Activated CD8-positive, alpha-beta memory T cell treated with anti-CD3 and anti-CD28 coated beads, Interleukin-2, amount 50 U/mL, for 4 hours (primary cell): ENCODE measurements at places on chromosomes 7 and 10.

DNA sequence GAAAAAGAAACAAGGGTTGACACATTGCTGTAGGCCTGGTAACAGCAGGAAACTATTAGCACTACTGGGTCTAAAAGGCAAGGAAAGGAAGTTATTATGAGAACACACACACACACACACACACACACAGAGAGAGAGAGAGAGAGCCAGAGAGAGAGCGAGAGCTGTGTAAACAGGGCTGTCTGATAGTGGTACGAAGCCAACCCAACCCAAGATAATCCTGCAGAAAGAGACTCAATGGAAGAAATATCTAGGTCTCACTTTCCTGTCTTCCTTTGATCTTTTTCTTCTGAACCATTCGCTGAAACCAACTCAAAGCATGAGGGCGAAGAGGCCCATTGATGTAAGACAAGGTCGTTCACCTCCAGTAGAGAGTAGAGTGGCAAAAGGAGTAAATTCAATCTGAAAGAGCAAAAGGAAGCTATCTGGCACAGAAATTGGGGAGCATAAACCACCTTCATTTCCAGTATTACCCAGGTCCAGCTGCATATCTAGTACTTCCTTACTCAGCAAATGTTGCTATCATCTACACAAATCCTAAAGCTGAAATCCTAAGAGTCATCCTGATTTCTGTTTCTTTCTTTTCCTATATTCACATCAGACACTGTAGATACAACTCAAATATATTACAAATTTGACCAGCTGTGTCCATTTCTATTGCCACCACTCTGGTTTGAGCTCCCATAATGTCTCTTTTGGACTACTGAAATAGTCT lies 110.2 kb downstream of the TMEM26 start:
- DNase-seq: no peak

GRCh38 chr10:64115908-64116643 lies 594.9 kb downstream of the REEP3 start:
- DNase-seq: no peak

GRCh38 chr7:63073286-63073685 lies 925.4 kb upstream of the ZNF722 start:
- DNase-seq: no peak

DNA sequence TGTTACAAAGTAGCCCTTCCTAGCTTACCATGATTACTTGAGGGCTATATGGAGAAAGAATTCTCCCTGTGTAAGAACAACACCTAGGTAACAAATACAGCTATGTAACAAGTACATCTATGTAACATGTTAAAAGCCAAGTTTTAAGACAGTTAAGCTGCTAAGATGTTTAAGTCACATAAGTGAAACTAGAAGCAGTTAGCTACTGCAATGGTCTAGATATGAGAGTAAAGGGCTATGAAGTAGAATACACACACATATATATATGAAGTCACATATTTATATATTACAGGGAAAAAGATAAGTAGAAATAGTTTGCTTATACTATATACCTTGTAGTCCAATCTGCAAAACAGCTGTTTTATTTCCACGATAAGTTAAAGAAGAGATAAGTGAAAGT lies 14.4 kb downstream of the POT1 start:
- no peak for DNase-seq

DNA sequence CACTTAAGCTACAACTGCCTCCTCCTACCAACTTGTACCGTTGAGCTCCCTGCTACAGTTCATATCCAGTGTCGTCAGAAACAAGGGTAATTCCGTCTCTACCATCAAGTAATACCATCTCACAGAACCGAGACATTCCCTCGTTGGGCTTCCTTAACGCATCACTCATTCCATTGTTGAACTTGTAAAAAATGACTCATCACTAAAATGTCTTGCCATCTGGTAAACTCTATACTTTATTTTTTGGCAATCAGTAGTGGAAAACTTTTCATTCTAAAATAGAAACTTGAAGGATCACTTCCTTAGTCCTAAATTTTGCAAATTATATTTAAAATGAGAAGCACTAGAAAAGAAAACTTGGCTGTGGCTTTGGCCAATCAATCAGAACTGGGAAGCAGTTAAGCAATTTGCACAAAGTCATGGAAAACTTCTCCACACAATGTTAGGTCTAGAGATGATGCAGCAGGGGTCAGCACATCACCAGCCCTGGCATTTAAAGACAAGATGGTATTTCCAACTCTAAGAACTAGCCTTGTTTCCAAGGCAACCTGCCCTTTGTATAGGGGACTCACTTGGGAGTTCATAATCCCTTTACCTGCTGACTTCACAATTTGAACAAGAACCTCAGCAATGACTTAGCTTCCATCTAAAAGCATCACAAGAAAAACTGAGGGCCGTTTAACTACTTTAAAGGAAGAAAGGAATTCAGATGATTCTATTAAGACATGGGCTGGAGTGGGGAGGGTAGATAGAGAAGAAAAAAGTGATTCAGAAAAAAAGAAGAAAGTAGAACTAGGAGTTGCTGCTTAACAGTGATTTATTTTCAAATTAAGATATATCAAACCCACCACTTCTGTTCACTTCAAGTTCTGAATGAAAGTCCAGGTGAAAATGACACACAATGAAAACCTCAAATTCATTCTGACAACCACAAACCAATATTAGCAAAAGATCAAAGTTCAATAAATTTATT lies 288.1 kb downstream of the PARD3 start:
- no peak for DNase-seq

DNA sequence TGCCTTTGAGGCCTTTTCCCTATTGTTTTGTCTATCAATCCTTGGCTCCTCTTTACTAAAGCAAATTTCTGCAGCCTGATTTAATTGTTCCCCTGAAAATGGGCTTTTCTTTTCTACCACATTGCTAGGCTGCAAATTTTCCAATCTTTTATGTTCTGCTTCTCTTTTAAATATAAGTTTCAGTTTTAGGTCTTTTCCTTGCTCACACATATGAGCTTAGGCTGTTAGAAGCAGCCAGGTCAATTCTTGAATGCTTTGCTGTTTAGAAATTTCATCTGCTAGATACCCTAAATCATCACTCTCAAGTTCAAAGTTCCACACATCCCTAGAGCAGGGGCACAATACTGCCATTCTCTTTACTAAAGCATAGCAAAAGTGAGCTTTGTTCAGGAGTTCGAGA lies 159.6 kb downstream of the ARL4A start:
- DNase-seq: no peak

DNA sequence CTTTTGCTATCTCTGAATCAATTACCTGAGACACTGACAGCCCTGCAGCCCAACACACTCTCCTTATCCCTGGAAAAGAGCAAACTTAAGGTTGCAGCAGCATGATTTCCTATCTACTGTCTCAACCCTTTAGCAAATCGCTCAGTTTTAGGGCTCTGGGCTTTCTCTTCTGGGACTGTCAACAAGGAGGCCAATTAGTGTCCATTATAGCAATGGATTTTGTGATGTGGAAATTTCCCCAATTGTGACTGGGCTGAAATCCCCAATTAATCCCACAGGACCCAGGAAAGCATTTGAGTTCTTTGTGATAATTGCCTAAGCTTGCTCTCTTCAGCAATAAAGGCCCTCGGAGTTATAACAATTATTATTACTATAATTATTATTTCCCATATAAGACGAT lies 197.0 kb downstream of the ZNF438 start:
- DNase-seq: no peak

- no peak for DNase-seq
Measured at GRCh38 chr10:60479305-60480020, 89.8 kb upstream of the ANK3 start.

- DNase-seq: peak; percentile 71
Measured at GRCh38 chr10:43304687-43305333, 37.9 kb upstream of the RASGEF1A start.

GRCh38 chr10:130498042-130498441 lies 361.9 kb downstream of the GLRX3 start:
- no peak for DNase-seq

- no peak for DNase-seq
Measured at GRCh38 chr7:49580761-49581160, 192.7 kb upstream of the VWC2 start.

- no peak for DNase-seq
Measured at GRCh38 chr7:85125176-85125575, 61.7 kb downstream of the SEMA3D start.

GRCh38 chr10:132946-133898 lies 2.0 kb upstream of the ZMYND11 start:
- DNase-seq: no peak

DNA sequence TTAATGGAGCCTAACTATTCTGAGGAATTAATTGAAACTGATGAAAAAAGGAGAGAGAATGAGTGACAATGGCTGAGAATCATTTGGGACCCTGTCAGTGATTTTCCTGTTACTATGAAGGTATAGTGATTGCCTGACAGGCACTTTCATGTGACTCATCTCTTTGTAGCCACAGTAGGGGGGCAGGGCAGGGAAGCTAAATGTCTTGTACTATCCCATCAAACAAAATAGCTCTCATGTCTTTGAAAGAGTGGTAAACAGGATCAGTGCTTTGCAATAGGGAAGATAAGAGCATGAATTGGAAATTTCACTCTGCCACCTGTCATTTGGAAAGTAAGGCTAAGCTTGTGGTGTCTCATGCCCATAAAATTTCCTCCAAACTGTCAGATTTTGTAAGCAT lies 94.5 kb upstream of the GSDME start:
- peak; percentile 41 for DNase-seq

- DNase-seq: no peak
Measured at GRCh38 chr7:130458257-130458656, 17.4 kb upstream of the CEP41 start.

DNA sequence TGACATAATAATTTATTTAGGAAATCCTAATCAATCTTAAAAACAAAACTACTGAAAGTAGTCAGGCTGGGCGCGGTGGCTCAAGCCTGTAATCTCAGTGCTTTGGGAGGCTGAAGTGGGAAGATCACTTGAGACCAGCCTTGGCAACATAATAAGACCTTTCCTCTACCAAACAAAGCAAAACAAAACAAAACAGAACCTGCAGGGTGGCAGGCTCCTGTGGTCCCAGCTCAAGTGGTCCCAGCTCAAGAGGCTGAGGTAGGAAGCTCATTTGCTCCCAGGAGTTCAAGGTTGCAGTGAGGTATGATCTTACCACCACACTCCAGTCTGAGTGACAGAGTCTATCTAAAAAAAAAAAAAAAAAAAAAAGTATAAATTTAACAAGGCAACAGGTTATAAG lies 748.0 kb downstream of the CNTNAP2 start:
- DNase-seq: no peak

GRCh38 chr10:98425511-98426352 lies 10.8 kb upstream of the PYROXD2 start:
- DNase-seq: peak; percentile 36

DNA sequence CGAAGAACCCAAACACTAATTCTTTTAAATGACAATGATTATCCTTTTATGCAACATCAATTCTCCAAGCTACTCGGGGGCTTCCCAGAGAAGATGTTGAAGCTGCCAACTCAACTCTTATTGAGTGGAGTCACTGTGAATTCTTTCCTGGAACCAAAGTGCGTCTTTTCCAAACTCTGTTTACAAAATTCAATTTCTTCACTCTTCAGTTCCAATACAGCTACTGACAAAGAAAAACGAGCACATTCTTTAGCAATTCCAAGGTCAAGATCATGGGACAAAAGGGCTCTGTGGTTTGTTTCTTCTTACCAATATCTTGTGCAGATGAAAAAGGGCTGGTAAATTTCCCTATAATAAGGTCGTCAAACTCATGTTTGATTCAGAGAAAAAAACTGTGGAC lies 74.2 kb downstream of the FAS start:
- no peak for DNase-seq

- no peak for DNase-seq
Measured at GRCh38 chr10:123990889-123991288, 99.3 kb upstream of the CPXM2 start.

DNA sequence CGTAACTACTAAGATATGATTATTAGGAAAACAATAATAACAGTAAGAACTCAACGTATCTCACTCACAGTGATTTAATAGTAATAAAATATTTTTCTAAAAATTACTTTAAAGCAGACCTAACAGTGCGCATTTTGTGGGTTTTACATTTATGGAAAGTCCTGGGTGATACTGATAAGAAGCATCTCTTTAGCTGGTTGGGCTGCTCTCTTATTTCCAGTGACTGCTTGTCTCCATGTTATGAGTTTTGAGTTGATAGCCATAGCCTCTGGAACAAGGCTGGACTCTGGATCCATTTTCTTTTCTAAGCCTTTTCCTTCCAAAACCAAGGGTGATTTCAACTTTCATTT lies 29.5 kb upstream of the INHBA start:
- no peak for DNase-seq
